ENCODE measurements at places on chromosomes 1 and 21.

- no peak for DNase-seq
Measured at GRCh38 chr1:203777596-203777995, 12.6 kb downstream of the LAX1 start.

DNA sequence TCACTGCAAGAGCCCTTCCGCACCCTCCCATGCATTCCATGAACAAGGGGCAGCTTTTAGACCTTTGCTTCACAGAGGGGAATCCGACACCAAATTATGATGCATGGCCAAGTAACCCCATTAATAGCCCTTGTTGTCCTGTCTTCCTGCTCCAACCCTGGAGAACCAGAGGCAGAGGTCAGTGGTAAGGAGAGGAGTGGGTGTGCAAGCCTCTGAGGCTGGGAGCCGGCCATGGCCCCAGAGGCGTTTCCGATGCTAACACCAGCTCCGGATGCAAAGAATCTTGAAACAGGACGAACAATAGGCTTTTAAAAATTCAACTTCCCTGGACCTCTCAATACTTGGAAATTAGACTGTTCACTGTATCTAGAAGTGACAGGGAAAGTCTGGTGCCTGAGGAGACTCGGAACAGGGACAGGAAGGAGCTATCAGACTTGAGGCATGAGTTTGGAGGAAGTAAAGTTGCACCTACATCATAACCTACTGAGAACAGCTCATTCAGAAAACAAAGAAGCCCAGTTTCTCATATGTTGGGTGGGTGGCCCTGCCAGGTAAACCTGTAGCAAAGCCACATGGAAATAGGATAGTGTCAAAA lies 101.2 kb upstream of the ERG start:
- DNase-seq: no peak

DNA sequence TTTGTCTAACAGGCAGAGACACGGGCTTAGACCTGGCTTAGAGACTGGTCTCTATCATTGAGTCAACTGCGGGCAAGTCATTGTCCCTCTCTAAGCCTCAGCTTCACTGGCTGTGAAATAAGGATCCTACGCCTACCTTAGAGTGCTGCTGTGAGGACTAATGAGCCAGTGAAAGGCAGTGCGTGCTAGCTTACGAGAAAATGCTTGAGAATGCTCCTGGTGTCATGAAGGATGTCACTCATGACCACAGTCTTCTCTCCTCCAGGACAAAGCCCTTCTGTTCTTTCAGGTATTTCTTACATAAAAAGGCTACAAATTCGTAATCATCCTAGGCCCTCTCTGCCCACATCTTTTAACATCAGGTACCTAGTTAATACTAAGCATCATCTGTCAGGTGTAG lies 16.5 kb upstream of the A3GALT2 start:
- DNase-seq: no peak

DNA sequence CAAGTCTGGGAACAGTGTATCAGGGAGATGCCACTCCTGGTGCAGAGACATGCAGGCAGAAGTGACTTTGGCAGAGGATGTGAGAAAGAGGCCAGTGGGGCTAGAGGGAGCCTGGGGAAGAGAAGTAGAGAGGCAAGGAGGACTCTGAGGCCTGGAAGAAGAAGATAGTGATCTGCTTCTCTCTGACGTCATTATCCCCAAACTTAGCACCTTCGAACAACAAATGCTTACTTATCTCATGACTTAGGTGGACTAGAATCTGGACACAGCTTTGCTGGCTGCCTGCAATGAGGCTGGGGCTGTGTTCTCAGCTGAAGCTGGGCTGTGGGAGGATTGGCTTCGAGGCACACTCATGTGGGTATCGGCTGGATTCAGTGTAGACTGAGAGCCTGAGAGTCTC lies 44.5 kb upstream of the ZNF678 start:
- no peak for DNase-seq

DNA sequence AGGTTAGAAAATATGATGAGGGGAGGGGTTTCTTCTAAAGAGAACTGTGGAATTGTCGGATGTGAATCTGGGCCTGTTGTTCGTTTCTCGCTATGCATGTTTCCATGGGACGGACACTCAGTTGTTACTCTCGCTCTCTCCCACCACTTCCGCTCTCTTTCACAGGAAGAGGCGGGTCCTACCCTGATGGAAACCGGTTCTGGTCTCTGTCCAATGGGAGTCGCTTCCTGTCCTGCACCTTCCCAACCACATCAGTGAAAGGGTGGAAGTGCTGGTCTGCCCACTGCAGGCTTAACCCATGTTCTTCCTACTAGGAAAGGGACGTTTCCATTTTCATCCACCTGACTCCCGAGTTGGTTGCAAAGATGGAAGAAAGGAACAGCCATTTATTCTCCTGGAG lies 119.4 kb downstream of the KCNJ15 start:
- DNase-seq: no peak

DNA sequence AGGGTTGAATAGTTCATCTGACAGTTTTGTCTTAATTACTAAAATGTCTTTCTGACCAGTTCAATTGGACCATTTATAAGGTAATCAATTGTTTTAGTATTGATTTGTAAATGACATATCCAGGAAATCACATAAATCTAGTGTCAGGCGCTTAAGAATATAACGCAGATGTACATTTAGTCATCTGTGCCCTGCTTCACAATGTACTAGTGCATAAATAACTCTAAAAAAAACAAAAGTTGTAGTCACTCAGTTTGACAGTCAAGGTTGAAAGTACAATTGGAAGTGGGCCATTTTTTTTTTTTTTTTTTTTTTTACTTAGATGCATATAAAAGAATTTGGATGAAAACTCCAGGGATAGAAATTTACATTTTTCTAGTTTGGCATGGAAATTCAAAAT lies 490.4 kb downstream of the PTPRC start:
- DNase-seq: no peak

GRCh38 chr1:58811303-58811702 lies 27.5 kb upstream of the JUN start:
- DNase-seq: no peak

DNA sequence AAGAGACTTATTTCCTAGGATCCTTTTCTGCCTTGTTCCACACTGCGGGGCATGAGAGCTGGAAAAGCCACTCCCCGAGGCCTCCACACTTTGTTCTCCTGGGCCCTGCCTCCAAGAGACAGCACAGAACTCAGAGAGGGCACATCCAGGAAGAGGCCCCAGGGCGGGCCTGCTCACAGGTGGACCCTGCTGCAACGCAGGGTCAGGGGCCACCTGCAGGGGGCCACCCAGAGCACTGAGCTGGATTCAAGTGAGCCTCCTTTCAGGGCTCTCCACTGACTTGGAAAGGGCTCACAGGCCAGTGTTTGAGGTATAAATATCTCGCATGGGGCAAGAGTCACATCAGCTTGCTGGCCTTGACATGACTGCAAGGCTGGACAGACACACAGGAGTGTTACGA lies 4.8 kb downstream of the RGS16 start:
- DNase-seq: no peak

DNA sequence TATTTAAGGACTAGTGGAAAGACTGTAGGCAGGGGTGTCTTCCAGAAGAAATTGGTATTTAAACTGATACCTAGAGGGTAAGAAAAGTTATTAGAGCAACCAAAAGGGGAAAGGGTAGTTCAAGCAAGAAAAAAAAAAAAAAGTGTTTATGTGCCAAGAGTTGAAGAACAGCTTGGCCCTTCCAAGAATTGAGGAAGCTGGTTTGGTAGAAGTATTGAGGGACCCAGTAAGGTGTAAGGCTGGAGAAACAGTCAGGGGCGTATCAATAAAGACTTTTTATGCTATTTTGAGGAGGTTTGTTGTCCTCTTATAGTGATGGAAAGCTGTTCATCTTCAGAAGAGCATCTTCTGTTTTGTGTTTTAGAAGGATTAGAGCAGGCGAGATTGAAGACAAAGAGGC lies 108.3 kb downstream of the PTPRC start:
- no peak for DNase-seq

DNA sequence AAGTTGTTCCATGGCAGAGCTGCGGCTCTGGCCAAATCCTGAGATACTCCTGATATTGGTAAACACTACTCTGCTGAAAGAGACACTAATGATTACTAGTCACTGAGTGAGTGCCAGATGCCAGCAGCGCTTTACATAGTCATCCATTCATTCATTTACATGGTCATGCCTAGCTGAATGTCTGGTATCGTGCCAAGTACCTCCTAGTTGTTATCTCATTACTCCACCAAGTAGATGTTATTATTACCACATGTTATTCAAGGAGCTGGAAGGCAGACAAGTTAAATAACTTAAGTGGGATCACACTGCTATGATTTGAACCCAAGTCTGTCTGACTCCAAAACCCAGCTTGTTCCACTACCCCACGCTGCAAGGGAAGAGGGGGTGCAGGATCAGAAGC lies 4.7 kb downstream of the OLFML2B start:
- DNase-seq: no peak

DNA sequence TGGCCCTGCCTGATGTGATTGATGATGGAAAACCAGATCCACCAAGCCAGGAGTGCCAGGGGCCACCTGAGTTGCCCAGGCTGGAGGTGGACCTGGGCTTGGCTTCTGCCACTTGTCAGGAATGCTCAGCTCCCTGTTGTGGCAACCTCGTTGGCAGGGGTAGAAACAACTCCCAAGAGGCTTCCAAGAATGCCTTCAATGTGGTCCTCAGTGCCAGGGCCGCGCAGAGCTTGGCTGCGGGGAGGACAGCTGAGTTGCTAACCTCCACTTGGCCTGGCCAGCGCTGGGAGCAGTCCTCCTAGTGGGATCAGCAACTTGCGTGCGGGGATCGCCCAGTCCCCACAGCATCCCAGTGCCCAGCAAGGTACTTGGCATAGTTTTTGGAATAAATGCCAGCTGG lies 9.0 kb downstream of the MYOM3 start:
- DNase-seq: no peak

- no peak for DNase-seq
Measured at GRCh38 chr21:26445440-26445839, 127.6 kb downstream of the CYYR1 start.

GRCh38 chr1:175494950-175495349 lies 248.4 kb downstream of the TNR start:
- no peak for DNase-seq

DNA sequence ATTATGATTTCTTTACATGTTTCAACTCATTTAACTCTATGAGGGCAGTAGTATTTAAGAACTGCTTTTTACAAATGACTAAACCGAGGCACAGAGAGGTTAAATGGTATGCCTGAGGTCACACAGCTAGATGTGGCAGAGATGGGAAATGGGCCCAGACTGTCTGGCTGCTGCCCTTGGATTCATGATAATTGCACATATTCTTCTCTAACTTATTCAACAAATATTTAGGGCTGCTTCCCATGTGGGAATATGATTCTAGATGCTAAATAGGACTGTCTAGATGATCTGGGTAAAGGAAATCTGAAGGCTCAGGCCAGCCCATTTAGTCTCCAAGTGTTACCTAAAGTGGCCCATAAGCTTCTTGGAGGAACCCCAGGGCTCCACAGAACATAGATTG lies 26.2 kb downstream of the C8A start:
- DNase-seq: no peak

DNA sequence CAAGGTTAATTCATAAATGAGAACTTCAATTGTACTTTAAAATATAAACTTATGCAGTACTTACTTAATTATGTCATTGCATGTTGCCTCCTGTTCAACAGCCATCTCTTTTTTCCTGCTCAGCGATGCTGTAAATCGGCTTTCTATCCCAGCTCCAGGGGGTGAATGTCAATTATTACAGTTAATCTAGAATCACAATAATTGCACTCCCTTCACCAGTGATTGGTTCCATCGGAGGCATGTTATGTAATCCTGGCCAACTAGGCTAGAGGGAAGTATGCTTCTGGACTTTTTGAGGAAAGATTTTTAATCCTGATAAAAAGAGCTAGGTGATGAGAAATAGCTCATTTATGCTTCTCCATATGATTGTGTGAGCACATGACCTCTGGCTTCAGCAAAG lies 53.8 kb upstream of the SGIP1 start:
- no peak for DNase-seq

GRCh38 chr1:94514095-94514727 lies 27.3 kb downstream of the F3 start:
- no peak for DNase-seq

DNA sequence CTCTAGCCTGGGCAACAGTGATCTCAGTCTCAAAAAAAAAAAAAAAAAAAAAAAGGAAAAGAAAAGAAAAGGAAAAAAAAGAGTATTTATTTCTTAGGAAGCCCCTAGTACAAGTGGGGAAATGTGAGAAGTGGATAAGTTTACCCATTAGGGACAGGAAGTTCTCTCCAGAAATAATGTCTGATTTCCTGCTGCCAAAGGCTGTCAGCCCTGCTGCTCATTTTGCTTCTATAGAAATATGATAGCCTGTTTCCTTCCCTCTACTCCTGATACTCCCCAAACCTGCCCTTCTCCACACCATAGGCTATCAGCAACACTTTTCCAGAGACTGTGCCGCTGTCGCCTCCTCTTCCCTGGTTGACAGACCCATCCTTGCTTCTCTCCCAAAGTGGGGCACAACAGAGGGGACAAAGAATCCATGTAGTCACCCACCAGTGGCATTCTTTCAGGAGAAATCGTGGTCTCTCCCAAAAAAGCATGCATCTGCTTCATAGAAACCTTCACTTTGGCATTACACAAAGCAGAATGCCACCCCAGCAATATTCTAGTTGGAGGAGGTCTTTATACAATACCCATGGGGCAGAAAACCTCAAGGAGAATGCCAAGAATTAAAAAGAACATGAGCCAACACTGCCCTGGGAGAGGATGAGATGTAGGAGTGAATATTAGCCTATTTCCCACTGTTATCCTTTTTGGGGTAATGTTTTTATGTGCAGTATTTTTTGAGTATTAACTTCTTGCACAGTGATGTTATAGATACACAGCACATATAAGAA lies 166.3 kb upstream of the NR5A2 start:
- DNase-seq: no peak

DNA sequence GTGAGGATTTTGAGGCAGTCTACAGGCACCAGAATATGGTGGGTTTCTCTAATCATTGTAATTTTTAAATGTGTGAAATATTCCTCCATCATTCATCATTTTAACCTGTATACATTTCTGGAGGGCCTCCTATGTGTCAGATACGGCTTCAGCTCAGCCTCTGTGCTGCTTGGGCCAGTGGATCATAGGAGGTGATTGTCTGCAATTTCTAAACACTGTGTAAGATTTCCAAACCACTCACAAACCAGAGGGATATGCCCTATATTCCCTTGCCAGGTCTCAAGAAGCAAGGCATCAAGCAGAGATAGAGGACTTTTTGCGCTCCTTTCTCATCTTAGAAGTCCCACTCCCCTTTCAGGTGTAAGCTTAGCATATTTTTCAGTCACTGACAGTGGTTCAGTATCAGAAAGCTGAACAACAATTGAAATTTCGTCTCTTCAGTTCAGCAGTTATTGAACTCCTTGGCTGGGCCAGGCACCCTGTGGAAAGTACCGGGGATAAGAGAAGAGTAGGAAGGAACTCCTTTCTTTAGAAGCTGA lies 190.9 kb downstream of the NFIA start:
- no peak for DNase-seq
